ENCODE measurements at places on chromosomes 2 and 18.

GRCh38 chr18:22790545-22791309, 142.4 kb upstream of the RBBP8 start:
- no peak for DNase-seq

DNA sequence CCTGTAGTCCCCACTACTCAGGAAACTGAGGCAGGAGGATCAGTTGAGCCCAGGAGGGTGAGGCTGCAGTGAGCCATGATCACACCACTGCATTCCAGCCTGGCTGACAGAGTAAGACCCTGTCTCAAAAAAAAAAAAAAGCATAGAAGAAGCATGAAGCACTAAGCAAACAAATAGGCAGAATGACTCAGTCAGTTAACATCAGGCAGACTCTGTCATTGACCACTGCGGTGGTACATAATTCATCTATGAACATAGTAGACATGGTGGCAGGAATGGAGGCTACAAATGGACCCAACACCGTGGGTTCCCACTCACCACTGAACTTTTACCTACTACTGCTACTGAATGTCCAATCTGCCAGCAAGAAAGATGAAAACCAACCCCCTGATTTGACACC, 7.6 kb upstream of the ASXL2 start:
- no peak for DNase-seq

GRCh38 chr2:115294999-115295398, 852.6 kb downstream of the DPP10 start:
- no peak for DNase-seq

DNA sequence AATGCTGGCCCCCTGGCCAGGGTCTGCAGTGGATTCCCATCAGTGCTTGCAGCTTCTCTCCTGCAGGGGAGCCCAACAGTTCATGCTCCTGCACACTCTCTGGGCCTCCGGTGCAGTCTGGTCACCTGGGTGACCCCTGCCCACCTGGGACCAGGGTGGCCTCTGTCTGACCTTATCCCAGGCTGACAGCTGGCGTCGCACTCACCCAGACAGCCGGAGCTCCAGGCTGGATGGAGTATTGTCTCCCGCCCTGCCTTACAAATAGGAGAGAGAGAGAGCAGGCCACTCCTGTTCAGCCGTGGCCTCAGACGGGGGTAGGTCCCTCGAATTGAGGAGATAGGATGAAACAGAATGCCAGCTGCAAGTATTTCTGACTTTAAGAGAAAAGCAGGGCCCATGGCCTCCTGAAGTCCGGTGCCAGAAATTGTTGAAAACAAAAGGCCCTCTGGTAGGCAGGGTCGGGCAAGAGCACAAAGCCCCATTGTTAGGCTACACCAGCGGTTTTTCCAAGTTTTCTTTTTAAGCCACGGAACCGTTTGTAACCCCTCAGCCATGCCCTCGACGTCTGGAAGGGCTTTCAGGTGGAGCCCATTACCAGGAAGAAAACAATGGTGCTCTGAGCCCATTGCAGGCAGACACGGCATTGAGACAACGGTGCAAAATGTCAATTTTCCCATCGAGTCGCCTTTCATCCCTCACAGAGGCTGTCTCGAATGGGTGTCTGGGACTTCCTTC, 258.4 kb downstream of the BCL11A start:
- peak; percentile 55 for DNase-seq

- DNase-seq: no peak
Observed at GRCh38 chr2:102037681-102038080, 45.9 kb downstream of the IL1R2 start.

DNA sequence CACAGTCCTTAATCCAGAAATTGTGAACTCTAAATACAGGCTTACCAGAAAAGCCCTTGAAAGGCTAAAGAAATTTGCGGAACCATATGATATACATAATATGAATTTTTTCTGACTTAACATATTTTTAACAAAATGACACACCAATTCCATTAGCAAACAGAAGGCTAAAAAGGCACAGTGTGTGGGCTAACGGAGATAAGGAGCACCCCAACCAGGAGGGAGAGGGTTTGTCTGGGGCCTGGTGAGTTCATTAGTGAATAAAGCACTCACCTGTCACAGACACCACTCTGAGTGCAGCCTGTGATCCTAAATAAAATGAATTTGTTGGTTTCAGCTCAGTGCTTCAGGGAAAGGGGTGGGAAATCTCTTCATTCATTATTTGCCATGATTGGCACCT, 2.7 kb upstream of the FECH start:
- no peak for DNase-seq

GRCh38 chr18:67794521-67794920, 278.0 kb upstream of the DSEL start:
- DNase-seq: no peak

GRCh38 chr2:95074663-95075439, 46.8 kb downstream of the MRPS5 start:
- DNase-seq: no peak

GRCh38 chr2:206641226-206641625, 1.1 kb upstream of the FAM237A start:
- DNase-seq: no peak

GRCh38 chr2:186036862-186037449, 298.4 kb downstream of the FSIP2 start:
- DNase-seq: no peak

DNA sequence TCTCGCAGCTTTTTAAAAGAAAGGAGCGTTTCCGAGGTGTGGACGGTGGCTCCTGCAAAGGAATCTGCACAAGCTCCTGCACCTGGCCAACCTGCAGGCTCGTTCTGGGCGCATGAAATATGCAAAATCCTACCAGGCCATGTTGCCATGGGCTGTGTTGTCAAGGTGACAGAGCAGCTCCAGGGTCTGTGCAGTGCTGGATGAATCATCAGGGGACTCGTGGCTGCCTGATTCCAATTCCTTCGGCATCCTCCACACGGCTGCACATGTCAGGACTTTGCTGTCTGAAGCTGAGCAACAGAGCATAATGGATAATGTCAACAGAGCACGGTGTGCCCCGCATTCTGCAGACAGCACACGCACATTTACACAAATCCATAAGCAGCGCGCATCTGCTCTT, 120.5 kb downstream of the EIPR1 start:
- DNase-seq: peak; percentile 93

DNA sequence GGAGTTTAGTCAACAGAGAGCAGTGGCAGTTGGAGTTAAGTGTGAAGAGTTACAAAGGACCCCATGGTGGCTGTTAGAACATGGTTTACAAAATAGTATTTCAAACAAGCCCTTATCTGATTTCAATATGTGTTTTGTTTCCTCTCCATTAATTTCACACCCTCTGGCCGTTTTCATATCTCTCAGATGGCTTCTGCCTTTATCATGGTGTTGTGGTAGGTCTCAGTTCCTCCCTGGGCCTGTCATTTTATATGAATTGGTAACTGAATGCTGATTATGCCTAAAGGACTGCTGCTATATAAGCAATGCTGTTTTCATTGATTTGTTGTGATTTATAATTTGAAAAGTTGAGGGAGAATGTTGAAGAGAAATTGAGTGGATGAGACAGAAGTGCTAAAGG, 686.7 kb downstream of the NYAP2 start:
- no peak for DNase-seq

- DNase-seq: no peak
Observed at GRCh38 chr2:225040142-225040541, 2.1 kb downstream of the DOCK10 start.

DNA sequence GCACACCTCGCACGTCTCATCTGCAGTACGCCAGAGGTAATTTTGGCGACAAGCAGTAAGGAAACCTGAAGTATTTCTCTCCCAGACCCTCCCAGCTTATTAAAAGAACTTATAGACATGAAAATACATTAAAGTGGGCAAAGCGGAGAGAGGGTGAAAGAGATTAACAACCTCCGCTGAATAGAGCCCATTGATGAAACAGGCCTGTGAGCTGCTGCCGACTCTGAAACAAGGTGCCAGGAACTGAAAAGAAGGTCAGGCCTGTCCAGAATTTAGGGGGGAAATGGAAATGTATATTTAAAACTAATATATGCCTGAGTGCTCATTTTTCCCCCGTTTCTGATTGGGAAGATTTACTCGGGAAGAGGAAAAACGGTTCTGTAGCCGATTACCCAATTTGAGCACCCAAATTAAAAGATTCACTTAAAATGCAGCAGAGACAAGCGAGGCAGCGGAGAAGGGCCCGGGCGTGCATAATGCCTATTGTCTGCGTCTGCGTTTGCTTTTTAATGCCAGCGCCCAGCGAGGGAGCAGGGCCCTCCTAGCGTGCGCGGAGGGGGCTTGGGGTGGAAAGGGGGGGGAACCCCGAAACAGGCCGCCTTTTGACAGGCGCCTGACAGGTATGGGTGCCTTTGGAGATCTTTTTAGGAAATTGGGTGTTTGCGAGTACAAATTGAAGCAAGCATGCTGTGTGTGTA, 316.2 kb downstream of the GBX2 start:
- DNase-seq: no peak

DNA sequence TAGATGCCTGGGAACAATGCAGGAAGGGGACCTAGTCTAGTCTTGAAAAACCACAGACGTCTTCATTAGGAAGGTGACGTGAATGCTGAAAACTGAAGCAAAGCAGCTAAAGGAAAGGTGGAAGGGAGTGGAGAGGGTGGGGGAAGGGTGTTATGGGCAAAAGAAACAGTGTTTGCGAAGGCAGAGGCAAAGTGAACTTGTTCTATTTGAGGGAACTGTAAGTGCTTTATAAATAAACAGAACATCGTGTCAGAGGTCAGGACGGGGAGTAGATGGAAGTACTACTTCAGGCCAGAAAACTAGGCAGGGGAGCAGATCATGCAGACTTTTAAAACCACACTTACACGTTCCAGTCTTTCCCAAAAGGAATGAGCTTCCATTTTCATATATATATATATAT, 57.8 kb downstream of the FASTKD2 start:
- no peak for DNase-seq

- no peak for DNase-seq
Observed at GRCh38 chr2:129281791-129282530, 697.5 kb upstream of the RAB6C start.

DNA sequence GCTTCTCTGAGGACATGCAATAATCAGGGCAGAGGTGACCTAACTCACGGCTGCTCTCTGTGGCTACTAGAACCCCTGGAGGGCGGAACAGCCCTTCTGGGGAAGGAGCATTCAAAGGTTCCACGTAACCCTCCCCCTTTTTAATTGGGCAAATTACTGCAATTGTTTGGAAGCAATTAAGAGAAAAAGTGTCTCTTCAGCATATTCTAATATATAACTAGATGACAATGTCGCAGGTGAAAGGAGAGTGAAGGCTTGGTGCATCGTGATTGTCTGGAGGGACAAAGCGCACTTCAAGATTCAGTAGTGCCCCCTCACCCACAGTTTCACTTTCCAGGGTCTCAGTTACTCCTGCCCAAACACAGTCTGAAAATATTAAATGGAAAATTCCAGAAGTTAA, 720.8 kb downstream of the DCDC2C start:
- DNase-seq: no peak

- no peak for DNase-seq
Observed at GRCh38 chr2:24856791-24857211, 63.2 kb downstream of the ADCY3 start.

DNA sequence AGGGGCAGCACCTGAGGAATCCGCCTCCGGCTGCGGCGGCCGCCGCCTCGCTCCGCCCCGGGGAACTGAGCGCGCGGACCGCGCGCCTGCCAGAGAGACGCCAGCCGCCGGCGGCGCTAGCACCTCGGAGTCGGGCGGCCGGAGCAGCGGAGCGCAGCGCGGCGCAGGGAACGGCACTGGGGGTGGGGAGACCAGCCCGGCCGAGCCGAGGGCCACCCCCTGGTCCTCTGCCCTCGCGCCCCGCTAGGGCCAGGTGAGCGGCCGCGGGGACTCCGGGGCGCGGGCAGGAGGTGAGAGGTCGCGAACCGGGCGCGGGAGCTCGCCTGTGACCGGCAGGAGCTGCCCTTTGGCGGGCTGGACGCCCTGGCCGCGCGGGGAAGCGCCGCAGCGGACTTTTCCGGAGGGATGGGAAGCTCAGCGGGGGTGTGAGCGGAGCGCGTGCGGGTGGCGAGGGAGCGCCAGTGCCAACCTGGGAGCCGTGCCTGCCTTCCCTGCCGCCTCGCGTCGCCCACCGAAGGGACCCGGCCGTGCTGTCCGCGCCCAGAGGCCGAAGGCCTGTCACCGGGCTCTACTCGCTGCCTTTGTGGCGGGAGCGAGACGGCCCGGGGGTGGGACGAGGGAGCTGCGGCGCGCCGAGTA, at the start of gene GREB1L:
Gene GREB1L (plus strand): TSS at position 92 of the 639 bp plus-strand sequence. CDS start 141,287 bp downstream, outside the sequence.
- DNase-seq: peak; percentile 40

DNA sequence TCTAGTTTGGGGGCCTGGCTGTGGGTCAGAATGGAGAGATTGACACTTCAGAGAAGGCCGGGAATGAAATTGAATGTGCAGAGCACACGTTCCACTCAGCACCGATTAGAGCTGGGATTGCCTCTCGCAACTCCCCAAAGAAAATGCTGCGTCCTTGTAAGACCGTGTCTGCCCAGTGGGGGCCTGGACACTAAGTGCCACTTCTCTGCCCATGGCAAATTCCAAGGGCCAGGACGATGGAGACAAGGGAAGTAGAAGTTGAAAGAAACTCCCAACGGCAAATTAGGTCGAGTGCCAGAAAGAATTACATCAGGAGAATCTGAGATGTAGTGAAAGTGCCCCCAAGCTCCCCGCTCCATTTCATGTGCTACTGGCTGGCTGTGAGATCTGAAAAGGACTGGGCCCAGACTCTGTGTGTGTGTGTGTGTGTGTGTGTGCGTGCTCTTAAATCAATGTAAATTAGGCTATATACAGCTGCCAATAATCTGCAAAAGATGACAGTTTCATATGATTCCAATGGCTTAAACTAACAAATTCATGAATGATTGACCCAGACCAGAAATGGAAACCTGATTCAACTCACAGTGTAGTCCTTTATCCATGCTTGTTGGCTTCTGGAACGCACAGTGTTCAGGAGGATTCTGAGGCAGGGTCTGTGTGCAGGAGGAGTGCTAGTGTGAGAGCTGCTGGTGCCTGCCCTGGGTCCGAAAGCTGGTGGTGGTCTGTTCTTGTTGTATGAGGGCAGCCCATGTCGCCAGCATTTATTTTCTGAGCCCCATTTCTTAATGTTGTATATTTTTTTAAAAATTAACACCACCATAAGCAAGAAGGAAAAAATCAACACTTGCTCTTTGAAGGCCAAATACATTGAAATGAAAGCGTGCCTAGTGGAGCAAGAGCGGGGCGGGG, 234.3 kb downstream of the AGAP1 start:
- DNase-seq: no peak

DNA sequence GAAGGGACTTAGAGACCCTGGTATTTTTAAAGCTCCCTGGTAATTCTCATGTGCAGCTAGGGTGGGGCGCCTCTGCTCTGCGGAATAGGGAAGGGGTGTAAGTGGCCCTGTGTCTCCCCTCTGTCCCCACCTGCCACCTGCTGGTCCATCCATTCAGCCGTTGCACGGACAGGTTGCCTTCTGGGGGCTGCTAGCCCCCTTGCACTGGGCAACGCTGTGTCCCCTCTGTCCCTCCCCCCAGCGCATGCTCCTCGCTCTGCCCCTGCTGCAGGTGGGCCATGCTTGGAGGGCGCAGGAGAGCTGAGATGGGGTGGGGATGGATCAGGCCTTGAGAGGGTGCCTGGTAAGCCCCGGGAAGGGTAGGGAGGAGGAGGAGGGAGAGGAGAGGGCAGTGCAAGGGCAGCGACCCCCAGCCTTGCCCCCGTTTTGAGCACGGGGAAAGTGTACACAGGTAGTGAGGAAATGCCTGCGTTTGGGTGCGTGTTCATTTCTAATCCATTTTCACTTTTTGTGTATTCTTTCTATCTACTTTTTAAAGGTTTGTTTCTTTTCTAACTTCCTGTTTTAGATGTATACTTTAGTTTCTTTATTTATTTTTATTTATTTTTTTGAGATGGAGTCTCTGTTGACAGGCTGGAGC, 23.9 kb downstream of the RRM2 start:
- DNase-seq: no peak

GRCh38 chr2:140376686-140377085, 1596.5 kb upstream of the NXPH2 start:
- no peak for DNase-seq

- DNase-seq: no peak
Observed at GRCh38 chr18:28114472-28114871, 62.5 kb downstream of the CDH2 start.

All from NCI-H526 treated with DMSO at 0.1 percent for 48 hours (cell line).